ENCODE measurements at places on chromosomes 13 and 19.

GRCh38 chr13:102812611-102813287 lies 13.8 kb downstream of the BIVM start:
- DNase-seq, result no peak

DNA sequence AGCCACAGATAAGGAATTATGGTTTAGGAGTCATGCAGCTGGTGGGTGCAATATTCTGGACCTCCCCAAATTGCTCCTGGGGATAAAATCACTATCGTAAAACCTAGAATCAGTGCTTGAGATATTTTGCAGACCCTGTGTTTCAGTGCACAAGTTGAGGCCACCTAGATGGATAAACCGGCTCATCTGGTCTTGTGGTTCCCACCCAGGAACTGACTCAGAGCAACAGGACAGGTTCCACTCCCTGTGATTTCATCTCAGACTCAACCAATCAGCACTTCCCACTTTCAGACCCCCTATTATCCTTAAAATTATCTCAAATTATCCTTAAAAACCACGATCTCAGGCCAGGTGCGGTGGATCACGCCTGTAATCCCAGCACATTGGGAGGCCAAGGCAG lies 21.0 kb downstream of the FBXL12 start:
- no peak for DNase-seq

- no peak for DNase-seq
Observed at GRCh38 chr19:30070198-30070967, 128.3 kb downstream of the URI1 start.

GRCh38 chr19:48868114-48868886 lies at the start of gene PLEKHA4:
PLEKHA4 (minus strand) TSS chr19:48868617; CDS start chr19:48867620, 997 bp downstream.
- no peak for DNase-seq

GRCh38 chr13:97100821-97101220 lies 106.5 kb upstream of the OXGR1 start:
- no peak for DNase-seq

DNA sequence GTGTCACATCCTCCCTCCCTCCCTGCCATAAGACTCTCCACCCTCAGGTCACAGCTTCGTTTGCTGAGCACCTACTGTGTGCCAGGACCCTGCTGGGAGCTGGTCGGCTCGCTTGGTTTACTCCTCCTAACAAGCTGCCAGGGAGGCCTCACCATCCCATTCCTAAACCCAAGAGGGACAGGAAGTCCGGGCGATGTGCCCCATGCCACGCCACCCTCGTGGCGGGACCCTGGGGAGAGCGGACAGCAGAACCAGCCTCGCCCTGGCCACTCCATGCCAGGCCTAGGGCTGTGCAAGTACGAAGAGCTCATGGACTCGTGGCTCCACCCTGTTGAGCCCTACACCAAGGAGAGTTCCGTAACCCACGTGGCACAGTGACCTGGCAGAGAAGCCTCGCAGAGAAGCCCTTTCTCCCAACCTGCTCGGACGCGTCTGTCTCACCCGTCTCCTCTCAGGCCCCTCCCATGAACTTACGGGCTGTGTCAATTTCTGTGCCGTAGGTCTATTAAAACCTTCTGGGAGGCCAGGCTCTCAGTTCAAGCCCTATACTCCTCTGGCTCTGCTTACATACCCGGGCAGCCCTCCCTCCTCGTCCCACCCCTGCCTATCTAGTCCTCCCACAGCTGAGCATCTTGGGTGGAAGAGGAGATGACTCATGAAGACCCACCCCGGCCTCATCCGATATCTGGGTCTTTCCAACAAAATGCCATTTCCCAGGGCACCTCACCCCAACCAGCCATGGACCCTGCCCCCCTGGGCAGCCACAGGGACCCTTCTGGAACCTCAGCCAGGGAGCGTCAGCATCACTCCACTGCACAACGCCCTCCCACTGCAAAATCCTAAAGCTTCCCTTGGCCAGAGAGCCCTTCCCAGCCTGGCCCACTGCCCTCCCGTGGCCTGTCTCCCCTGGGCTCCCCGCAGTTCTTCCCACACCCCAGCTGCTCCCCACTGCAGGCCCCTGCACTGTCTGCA lies 2.6 kb downstream of the UBXN6 start:
- DNase-seq, result no peak

- DNase-seq, result no peak
Observed at GRCh38 chr13:102376318-102376717, 25.5 kb downstream of the FGF14 start.

DNA sequence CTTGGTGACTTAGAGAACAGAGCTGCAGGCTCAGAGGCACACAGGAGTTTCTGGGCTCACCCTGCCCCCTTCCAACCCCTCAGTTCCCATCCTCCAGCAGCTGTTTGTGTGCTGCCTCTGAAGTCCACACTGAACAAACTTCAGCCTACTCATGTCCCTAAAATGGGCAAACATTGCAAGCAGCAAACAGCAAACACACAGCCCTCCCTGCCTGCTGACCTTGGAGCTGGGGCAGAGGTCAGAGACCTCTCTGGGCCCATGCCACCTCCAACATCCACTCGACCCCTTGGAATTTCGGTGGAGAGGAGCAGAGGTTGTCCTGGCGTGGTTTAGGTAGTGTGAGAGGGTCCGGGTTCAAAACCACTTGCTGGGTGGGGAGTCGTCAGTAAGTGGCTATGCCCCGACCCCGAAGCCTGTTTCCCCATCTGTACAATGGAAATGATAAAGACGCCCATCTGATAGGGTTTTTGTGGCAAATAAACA lies 9.9 kb downstream of the APOC1 start:
- no peak for DNase-seq

GRCh38 chr13:83153848-83154247 lies 728.4 kb downstream of the SLITRK1 start:
- DNase-seq, result no peak

GRCh38 chr13:34833562-34834182 lies 108.4 kb upstream of the NBEA start:
- DNase-seq, result no peak

- DNase-seq, result no peak
Observed at GRCh38 chr13:37775871-37776270, 93.7 kb downstream of the TRPC4 start.

- DNase-seq, result no peak
Observed at GRCh38 chr19:36931684-36932083, 15.6 kb downstream of the ZNF568 start.

GRCh38 chr19:48403606-48404005 lies 10.1 kb downstream of the GRIN2D start:
- no peak for DNase-seq

- DNase-seq, result no peak
Observed at GRCh38 chr19:6761053-6761676, 6.1 kb downstream of the SH2D3A start.

- no peak for DNase-seq
Observed at GRCh38 chr13:52159159-52159982, at the start of gene NEK3. NEK3 (minus strand) TSS chr13:52159597; CDS start chr13:52156191, 3,406 bp downstream.

DNA sequence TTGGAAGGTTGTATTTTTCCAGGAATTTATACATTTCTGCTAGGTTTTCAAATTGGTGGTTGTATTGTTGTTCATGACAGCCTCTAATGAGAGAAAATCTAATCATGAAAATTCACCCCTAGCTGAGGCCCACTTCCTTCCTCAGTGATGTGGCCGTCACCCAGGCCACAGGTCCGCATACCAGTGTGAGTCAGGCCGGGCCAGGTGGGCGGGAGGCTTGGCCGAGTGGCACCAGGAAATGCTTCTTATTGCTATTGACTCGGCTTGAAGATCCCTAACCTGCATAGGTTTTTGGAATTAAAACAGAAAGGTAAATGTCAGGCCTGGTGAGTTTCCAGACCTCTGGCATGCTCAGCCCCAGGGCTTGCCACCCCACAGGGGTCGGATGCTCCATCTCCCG lies 88.7 kb downstream of the SCGB2B2 start:
- DNase-seq, result no peak

DNA sequence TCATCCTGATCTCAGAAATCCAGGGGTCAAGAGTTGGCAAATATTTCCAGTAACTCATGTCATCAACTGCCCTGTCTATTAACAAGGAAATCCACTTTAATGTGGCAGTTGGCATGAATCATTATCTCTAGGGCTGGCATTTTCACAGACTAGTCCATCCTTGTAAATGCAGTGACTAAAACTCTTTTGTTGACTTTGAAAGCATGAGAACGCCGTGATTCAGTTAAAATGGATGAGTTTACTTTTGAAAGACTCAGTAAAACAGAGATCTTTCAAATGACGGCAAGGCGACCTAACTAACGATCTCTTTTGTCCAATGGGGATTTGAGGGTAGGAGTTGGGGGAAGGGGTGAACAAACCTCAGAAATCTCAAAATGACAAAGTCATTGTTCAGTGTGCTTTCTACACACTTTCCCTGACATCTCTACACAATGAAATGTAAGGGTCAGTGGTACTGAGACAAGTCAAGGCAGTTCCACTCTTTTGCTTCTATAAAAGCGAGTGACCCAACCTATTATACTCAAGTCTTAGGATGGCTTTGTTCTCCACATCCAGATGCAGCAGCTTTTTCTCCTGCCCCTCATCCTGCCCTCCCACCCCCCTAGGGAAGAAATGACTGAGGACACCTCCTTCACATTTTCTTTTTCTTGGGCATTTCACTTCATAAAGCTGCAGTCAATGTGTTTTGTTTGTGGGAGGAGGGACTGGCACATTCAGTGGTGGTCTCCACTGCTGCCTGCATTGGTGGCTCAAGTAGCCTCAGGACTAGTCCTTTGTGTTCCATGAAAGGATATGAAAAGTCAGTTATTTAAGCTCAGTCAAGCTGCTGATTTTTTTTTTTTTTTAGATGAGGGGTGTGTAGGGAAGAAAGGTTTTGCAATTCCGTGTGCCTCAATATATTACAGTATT lies 200.5 kb downstream of the ABCC4 start:
- DNase-seq, result no peak

DNA sequence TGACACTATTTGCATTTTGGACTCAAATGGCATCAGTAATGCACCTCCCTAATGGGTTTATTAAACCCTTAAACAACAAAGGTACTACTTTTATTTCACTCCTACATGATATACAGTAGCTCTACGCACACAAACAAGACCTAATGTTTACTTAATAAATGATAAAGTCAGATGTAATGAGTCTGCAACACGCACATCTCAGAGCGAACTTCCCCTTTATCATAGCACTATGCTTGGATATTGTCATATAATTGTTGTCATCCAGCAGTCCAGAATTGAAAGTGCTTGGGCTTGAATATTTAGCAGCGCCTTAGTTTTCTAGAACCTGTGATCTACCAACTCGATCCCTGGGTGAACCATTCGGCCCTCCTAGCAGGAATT lies 772 bp downstream of the PARP4 start:
- DNase-seq, result no peak

GRCh38 chr13:39641645-39642044 lies 13.8 kb upstream of the COG6 start:
- no peak for DNase-seq

- DNase-seq, result no peak
Observed at GRCh38 chr13:29104461-29104860, 284.3 kb downstream of the MTUS2 start.

- no peak for DNase-seq
Observed at GRCh38 chr13:23467048-23467931, 33.8 kb upstream of the SACS start.

GRCh38 chr19:55446060-55446459 lies 3.0 kb upstream of the SHISA7 start:
- DNase-seq, result no peak

GRCh38 chr13:77029436-77029835 lies 2.5 kb upstream of the FBXL3 start:
- no peak for DNase-seq

GRCh38 chr19:37980419-37981170 lies 73.6 kb downstream of the SIPA1L3 start:
- no peak for DNase-seq

Data from cortex of kidney (tissue), 1 donor.